ENCODE measurements at places on chromosomes 3 and 15.

- no peak for DNase-seq
Measured at GRCh38 chr3:132486099-132486498, 68.8 kb downstream of the DNAJC13 start.

DNA sequence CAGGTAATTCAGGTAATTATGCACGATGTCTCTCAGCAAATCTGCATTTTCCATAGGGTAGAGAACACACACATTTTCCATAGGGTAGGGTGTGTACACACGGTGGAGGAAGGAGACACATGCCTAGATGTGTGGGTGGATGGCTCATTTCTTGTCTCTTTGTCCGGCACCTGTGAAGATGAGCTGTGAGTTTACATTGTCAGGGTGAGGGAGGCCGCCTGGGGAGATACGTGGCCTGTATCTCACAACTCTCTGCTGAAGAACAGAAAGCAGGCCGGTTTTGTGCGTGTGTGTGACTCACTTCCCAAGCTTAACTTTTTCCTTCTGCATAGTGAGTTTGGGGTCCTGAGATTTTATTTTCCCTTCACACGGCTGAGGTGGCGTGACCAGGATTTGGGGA, 60.3 kb downstream of the SLC6A6 start:
- DNase-seq, result no peak

GRCh38 chr15:66720206-66721010, 18.4 kb downstream of the SMAD6 start:
- DNase-seq, result no peak

GRCh38 chr15:54273928-54274327, 295.7 kb downstream of the UNC13C start:
- DNase-seq, result no peak

GRCh38 chr15:42094512-42094963, at the start of gene PLA2G4D:
TSS of gene PLA2G4D (minus strand) at chr15:42094562. CDS start at chr15:42094459, 103 bp downstream.
- DNase-seq, result no peak

DNA sequence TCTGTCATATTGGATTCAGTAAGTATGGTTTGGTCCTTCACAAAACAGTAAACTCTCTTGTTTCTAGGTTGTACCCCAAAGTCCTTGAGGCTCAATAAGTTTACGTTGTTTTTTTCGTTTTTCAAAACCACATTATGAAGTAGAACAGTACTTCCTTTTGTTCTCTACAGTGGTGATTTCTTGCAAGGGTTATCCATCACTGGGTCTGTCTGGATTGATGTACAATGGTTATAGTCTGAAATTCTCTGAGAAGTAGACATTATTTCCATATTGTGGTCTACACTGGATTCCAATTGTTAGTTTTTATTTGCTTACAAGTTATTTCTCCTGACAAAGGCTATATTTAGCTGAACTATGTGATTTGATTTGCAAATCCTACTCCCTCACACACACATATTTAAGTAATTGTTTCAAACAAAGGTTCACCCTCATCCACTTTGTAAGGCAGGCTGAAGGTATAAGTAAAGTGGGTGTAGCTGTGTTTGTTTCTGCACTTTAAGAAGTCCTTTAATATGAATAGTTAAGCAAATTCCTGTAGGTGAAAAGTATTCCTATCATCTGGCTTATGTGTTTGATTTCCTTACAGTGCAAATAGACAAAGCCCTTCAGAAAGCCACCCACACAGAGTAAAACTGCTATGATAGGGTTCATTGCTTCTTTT, 64.2 kb upstream of the MME start:
- DNase-seq, result no peak

Measured in esophagus squamous epithelium (tissue), 5 donors.